Panc1 (cell line): ENCODE measurements at places on chromosomes 3 and 15.

DNA sequence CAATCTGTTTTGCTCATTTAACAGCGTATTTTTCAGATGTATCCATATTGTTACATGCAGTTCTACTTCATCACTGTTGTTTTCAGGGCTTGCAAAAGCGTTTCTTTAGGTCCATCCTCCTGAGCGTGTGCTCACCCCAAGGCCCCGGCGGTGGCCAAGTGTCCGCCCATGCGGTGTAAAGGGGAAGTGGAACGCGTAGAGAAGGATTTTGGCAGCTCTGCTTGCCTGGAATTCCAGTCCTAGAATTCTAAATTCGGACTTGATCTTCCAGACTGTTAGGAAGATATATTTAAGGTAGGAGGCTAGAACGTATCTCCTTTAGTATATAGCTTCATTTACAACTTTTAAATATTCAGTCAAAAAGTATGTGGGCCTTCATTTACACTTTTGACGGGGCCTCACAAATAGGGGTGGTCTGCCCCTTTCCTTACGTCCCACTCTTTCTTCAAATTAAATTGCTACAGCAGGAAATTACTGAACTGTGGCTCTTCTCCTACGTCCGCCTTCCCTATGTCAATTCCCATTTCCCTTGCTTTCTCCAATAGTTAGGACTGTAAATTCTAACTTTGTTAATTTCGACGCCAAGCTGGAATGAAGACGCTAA lies 609 bp upstream of the TBC1D23 start:
- peaks cover 28% of the 10 kb centered on the region for H3K4me1 ChIP-seq
- H3K36me3 ChIP-seq, result no peaks in the 10 kb centered on the region
- peak overlapping the region; percentile 94 for H3K27ac ChIP-seq
- H3K4me3 ChIP-seq, result peak overlapping the region; percentile 100
- H3K27me3 ChIP-seq, result no peaks in the 10 kb centered on the region

DNA sequence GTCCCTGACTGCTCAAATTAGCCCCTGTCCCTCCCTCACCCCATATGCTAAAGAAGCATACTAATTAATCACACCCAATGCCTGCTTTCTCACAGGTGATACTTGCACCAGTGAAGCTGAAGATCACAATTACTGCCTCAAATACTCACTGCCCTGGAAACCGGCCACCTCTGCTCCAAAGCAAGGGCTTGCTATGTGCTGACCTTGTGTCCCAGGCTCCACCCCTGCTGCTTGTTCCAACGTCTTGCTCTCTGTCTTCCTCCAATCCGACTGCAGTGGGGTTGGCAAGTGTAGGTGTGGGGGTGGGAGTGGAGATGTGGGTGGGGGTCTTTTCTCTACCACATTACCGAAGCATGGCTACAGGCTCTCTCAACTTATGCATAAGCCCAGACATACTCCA lies 55.7 kb upstream of the PSMD6 start:
- no peaks in the 10 kb centered on the region for H3K36me3 ChIP-seq
- H3K4me1 ChIP-seq, result no peaks in the 10 kb centered on the region
- DNase-seq, result no peak
- H3K4me3 ChIP-seq, result no peak overlapping the region
- H3K27ac ChIP-seq, result no peak overlapping the region

- H3K36me3 ChIP-seq, result no peaks in the 10 kb centered on the region
- DNase-seq, result no peak
- no peaks in the 10 kb centered on the region for H3K27me3 ChIP-seq
- no peak overlapping the region for H3K27ac ChIP-seq
These were observed 12.5 kb upstream of the FBLN2 start for GRCh38 chr3:13536432-13536831.

GRCh38 chr3:38039899-38040261 lies 872 bp downstream of the DLEC1 start:
- H3K4me3 ChIP-seq, result no peak overlapping the region
- DNase-seq, result no peak
- no peaks in the 10 kb centered on the region for H3K27me3 ChIP-seq
- H3K36me3 ChIP-seq, result no peaks in the 10 kb centered on the region

GRCh38 chr3:47473391-47473790 lies 2.4 kb downstream of the SCAP start:
- DNase-seq, result no peak
- H3K36me3 ChIP-seq, result no peaks in the 10 kb centered on the region; the same call in 1 of the 2 replicates
- no peaks in the 10 kb centered on the region; the same call in 1 of the 2 replicates for H3K4me1 ChIP-seq
- H3K27me3 ChIP-seq, result no peaks in the 10 kb centered on the region
- H3K4me3 ChIP-seq, result no peak overlapping the region
- no peak overlapping the region for H3K27ac ChIP-seq

DNA sequence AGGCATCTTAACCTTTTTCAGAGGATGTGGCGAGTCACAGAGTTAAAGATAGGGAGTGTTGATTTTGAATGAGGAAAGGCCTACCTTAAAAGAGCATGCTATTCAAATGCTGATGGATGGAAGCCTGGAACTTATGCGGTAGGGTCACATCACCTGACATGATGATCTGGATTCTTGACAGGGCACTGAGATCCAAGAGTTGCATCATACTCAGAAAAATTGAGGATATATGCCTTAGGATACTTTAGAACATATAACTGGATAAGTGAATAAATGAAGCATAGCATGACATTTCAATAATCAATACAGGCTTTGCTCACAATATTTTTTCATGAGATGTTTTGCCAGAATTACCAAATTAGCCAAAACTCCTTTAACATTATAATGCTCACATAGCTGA lies 20.1 kb upstream of the SECISBP2L start:
- H3K27me3 ChIP-seq, result peaks cover 7% of the 10 kb centered on the region; the same call in 1 of the 2 replicates
- H3K4me3 ChIP-seq, result no peak overlapping the region
- no peaks in the 10 kb centered on the region for H3K4me1 ChIP-seq
- no peak for DNase-seq
- H3K36me3 ChIP-seq, result no peaks in the 10 kb centered on the region
- no peak overlapping the region for H3K27ac ChIP-seq

DNA sequence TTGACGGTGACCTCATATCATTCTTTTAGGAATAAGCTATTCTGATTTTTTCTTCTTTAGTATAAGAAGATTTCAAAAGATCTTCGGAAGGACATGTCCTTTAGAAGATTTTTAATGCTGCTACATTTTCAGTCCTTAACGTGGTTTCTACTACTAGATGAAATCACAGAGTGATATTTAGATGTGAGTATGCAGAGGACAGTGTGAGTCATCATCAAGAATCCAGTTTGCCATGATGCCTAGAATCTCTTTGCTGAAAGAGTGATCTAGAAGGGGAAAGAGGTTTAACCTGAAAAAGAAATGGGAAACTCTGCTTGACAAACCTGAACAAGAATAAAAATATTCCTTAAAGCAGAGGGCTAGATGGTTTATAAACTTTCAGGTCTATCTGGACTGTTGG lies 43.2 kb downstream of the SLC7A14 start:
- H3K36me3 ChIP-seq, result no peaks in the 10 kb centered on the region
- no peak overlapping the region for H3K27ac ChIP-seq
- H3K27me3 ChIP-seq, result peaks cover 3% of the 10 kb centered on the region; the same call in 1 of the 2 replicates

GRCh38 chr3:196754091-196754981 lies 14.7 kb downstream of the PAK2 start:
- H3K27ac ChIP-seq, result peak overlapping the region; percentile 18
- no peak overlapping the region for H3K4me3 ChIP-seq
- no peaks in the 10 kb centered on the region for H3K27me3 ChIP-seq
- no peak for DNase-seq
